ENCODE measurements at places on chromosomes 6 and 20.

DNA sequence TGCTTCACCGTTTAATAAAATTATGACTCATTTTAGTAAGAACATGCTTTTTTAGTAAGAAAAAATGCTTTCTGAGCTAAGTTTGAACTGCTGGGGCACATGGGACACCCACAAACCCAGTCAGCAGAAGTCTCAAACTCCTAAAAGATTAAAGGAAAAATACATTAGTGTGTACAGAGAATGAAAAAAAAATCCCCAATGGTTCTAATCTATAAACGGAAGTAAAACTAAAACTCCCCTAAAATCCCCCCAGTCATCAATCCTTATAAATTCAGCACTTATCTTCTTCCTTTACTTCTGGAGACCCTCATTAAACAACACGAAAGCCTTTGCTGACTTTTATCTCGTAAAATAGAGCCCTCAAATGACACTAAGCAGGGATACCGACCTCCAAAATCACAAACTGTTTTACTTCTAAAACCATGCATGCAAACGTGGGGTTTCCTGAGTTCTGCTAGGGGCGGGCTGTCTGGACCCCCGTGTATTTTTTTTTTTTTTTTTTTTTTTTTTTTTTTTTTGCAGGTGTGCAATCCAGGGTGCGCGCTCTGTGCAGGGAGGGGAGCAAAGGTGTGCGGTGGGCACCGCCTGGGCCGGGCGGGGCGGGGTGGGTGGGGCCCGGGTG, 1.1 kb upstream of the MYB start:
- DNase-seq, result no peak

- no peak for DNase-seq
Observed at GRCh38 chr6:36848658-36849441, 9.6 kb upstream of the CPNE5 start.

DNA sequence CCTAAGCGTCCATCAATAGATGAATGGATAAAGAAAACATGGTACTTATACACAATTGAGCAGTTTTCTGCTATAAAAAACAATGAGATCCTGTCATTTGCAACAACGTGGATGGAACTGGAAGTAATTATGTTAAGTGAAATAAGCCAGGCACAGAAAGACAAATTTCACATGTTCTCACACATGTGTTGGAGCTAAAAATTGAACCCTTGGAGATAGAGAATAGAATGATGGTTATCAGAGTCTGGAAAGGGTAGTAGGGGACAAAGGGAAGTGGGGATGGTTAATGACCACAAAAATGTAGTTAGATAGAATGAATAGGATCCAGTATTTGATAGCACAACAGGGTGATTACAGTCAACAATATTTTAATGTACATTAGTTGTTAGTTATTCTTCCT, 1033.5 kb downstream of the HACE1 start:
- no peak for DNase-seq

DNA sequence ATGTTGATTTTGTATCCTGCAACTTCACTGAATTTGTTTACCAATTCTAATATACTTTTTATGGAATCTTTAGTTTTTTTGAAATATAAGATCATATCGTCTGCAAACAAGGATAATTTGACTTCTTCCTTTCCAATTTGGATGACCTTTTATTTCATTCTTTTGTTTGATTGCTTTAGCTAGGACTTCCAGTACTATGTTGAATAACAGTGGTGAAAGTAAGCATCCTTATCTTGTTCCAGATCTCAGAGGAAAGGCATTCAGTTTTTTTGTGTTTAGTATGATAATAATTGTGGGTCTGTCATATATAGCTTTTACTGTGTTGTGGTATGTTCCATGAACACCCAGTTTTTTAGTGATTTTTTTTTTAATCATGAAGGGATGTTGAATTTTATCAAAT, 75.7 kb downstream of the GCLC start:
- no peak for DNase-seq

DNA sequence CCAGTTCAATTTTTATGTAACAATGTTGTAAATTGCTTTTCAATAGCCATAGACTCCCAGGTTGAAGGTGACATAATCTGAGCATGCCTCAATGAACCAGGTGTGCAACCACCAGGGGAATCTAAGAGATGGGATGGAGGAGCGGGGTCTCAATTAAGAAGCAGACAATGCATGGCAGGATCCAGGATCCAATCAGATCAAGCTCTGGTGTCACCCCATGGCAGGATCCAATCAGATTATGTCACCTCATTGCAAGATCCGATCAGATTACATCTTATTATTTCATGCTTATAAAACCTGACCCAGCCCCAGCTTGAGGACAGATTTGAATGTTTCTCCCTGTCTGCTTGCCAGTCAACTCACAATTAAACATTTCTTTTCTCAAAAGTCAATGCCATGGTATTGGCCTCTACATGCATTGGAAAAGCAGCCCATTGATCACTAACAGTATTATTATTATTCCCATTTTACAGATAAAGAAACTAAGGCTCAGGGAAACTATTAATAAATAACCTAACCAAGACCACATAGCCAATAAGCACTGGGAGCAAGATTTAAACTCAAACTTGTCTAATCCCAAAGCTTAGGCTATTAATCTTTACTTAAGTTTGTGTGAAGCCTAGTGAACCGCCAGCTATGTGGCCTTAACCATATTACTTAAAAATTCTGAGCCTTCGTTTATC, 14.3 kb upstream of the SIRT5 start:
- no peak for DNase-seq

GRCh38 chr6:81366972-81367371, 385.5 kb downstream of the TENT5A start:
- no peak for DNase-seq
